ENCODE measurements at places on chromosomes 1 and 21. TPM values are rescaled to one million over a fixed set of nuclear protein-coding genes. Genes with fewer than 3 reads are reported as not detected.

Gene POFUT2
- polyA plus RNA-seq: 13.7 TPM

Gene SFN
- polyA plus RNA-seq: 3.3 TPM

Gene PRKCZ
- polyA plus RNA-seq: 55.9 TPM

Gene OR6K3
- polyA plus RNA-seq: not detected

Gene PADI2
- 2.5 TPM for polyA plus RNA-seq

Gene POMGNT1
- 28.0 TPM for polyA plus RNA-seq

Gene TAL1
- 0.06 TPM for polyA plus RNA-seq

Gene ATP1A4
- 0.48 TPM for polyA plus RNA-seq

Gene EDARADD
- polyA plus RNA-seq: 3.6 TPM

Gene PSRC1
- polyA plus RNA-seq: 83.3 TPM

Gene GBP2
- not detected for polyA plus RNA-seq

Gene REN
- polyA plus RNA-seq: 0.05 TPM
